Caco-2 (cell line): ENCODE measurements at places on chromosomes 12 and 14.

DNA sequence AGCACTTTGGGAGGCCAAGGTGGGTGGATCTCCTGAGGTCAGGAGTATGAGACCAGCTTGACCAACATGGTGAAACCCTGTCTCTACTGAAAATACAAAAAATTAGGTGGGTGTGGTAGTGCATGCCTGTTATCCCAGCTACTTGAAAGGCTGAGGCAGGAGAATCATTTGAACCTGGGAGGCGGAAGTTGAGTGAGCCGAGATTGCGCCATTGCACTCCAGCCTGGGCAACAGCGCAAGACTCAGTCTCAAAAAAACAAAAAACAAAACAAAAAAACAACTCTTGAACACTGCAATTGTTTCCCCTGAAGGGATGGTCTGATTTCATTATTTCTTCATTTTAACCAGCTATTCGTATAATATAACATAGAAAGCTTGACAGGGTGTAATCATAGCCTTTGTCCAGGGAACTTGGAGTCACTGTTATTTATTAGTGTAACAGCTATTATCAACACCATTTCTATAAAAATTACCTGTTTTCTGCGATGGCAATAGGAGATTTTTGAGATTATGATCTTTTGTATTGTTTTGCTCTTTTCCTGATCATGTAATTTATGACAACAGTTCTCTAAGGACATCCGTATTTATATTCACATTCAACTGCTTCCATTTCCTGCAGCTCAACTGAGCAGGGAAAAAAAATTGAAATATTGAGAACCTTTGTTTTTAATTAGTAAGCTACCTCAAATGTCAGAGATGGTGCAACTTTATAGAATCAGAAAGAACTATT lies 94.7 kb downstream of the DIP2B start:
- no peak for DNase-seq
- no peak overlapping the region for H3K27ac ChIP-seq
- no peaks in the 10 kb centered on the region for H3K36me3 ChIP-seq
- no peaks in the 10 kb centered on the region for H3K27me3 ChIP-seq
- no peak overlapping the region for H3K4me3 ChIP-seq

- no peak overlapping the region for H3K27ac ChIP-seq
- H3K27me3 ChIP-seq, result no peaks in the 10 kb centered on the region
Observed at GRCh38 chr12:67649261-67649569, 670 bp downstream of the DYRK2 start.

GRCh38 chr12:125355614-125356013 lies 290.4 kb downstream of the AACS start:
- H3K36me3 ChIP-seq, result no peaks in the 10 kb centered on the region

DNA sequence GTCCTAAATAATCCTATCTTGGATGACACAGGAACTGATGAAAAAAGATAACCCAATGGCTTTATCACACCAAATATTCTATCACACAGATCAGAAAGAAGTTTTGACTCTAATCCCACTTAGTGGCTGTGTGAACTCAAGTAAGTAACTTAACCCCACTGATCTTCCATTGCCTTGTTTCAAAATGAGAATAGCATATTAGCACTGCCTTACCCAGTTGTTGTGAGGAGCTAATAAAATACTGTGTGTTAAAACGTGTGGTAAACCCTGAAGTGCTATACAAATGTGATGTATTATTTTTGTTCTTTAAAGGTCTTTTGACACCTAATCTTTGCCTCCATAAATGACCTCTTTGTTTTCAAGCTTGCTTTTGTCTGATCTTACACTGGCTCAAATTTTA lies 60.9 kb upstream of the ARID2 start:
- peaks cover 17% of the 10 kb centered on the region for H3K4me1 ChIP-seq
- no peaks in the 10 kb centered on the region for H3K27me3 ChIP-seq
- H3K36me3 ChIP-seq, result no peaks in the 10 kb centered on the region
- no peak overlapping the region for H3K27ac ChIP-seq
- no peak overlapping the region for H3K4me3 ChIP-seq
- DNase-seq, result no peak

DNA sequence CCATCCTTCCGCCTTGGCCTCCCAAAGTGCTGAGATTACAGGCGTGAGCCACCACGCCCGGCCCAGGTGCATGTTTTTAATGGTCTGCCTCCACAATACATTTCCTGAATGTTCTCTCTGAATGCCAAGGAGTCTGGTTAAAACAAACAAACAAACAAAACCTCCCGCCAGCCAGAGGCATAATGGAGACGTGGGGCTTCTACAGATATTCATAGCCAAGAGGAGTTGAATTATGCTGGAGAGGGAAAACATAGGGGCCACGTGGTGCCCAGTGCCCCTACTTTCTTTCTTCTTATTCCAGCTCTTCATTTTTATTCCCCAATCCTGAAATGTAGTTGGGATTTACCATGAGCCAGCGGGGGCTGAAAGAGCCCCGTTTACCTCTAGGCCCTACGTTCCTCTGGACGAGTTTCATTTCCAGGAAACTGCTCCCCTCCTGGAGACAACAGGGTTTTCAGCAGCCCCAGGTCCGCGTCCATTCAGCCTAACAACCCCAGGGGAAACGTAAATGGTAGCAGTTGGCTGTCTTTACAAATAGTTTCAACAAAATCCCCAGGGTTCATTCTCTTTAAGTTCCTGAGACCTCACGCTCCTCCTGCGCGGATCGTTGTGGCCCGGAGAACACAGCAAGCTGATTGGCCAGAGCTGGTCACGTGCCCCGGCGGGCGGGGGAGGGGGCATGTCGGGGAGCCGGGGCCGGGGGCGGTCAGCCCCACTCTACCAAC lies 108.5 kb upstream of the ESRRB start:
- no peaks in the 10 kb centered on the region for H3K4me1 ChIP-seq
- no peaks in the 10 kb centered on the region for H3K27me3 ChIP-seq
- DNase-seq, result peak; percentile 69
- peak overlapping the region; percentile 44 for H3K4me3 ChIP-seq
- no peak overlapping the region for H3K27ac ChIP-seq

DNA sequence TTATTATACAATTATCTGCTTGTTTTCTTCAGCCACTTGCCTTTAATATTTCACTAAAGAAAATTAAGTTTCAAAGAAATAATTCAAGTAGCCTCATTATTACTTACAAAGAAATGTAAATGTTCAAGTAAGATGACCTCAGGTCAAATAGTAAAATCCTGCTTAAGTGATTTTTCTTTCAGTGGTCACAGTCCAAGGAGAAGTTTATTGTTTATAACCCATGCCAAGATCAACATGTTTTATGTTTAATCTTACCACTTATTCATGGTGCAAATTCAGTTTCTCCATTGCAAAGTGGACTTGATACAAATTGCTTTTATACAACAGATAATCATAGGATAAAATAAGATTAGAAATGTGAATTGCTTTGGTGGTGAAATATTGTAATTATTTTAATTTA lies 370.2 kb upstream of the FLRT2 start:
- no peak overlapping the region for H3K4me3 ChIP-seq
- no peaks in the 10 kb centered on the region for H3K27me3 ChIP-seq
- no peaks in the 10 kb centered on the region for H3K4me1 ChIP-seq
- no peak overlapping the region for H3K27ac ChIP-seq
- no peak for DNase-seq

- no peaks in the 10 kb centered on the region for H3K36me3 ChIP-seq
- H3K27ac ChIP-seq, result no peak overlapping the region
- H3K4me3 ChIP-seq, result no peak overlapping the region
- no peaks in the 10 kb centered on the region for H3K27me3 ChIP-seq
- DNase-seq, result no peak
Observed at GRCh38 chr12:119157528-119157927, 21.2 kb upstream of the HSPB8 start.

- no peaks in the 10 kb centered on the region for H3K36me3 ChIP-seq
- no peaks in the 10 kb centered on the region for H3K27me3 ChIP-seq
- no peak overlapping the region for H3K27ac ChIP-seq
- DNase-seq, result no peak
- H3K4me3 ChIP-seq, result no peak overlapping the region
- peaks cover 7% of the 10 kb centered on the region for H3K4me1 ChIP-seq
Observed at GRCh38 chr14:97878206-97878605, 1081.0 kb downstream of the VRK1 start.

GRCh38 chr14:42224053-42224888 lies 617.6 kb downstream of the LRFN5 start:
- peak; percentile 76 for DNase-seq
- H3K4me1 ChIP-seq, result no peaks in the 10 kb centered on the region
- no peak overlapping the region for H3K4me3 ChIP-seq
- no peaks in the 10 kb centered on the region for H3K36me3 ChIP-seq
- no peaks in the 10 kb centered on the region for H3K27me3 ChIP-seq

DNA sequence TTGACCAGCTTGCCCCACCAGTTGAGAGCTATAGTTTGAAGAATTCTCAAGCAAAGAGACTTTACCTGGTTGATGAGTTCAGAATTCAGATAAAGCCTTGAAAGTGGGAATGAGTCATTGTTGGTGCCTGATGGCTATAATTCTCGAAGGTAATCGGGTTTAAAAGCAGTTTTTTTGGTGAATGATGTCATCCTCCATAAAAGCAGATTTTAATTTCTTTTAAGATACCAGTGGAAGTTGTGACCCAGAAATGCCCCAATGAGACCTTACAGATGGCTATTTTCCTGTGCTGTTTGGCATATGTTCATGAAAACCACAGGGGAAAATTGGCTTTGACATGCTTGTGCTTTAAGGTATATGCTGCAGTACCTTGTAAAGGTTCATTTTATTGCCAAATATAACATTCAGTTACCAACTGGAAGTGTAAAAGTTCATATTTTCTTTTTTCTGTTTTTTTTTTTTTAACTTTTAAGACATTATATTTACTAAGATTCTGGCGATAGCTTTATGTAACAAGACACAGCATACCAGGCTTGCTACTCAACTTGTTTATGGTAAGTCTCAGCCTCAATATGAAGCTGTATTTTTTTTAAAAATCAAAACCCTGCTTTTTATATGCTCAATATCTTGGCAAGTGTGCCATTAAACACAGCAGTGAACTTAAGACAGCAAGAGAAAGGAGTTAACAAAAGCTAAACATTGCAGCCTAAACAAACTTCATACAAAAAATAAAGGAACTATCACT lies 119.3 kb downstream of the LMNTD1 start:
- H3K4me3 ChIP-seq, result no peak overlapping the region
- peak overlapping the region; percentile 37 for H3K27ac ChIP-seq
- H3K36me3 ChIP-seq, result no peaks in the 10 kb centered on the region
- no peak for DNase-seq

GRCh38 chr14:100582496-100583165 lies 4.6 kb downstream of the BEGAIN start:
- DNase-seq, result no peak
- no peaks in the 10 kb centered on the region; the same call in 1 of the 2 replicates for H3K27me3 ChIP-seq
- no peaks in the 10 kb centered on the region for H3K4me1 ChIP-seq
- no peaks in the 10 kb centered on the region for H3K36me3 ChIP-seq

- no peaks in the 10 kb centered on the region for H3K36me3 ChIP-seq
- H3K4me3 ChIP-seq, result no peak overlapping the region
Observed at GRCh38 chr12:24038211-24038997, 88.9 kb upstream of the SOX5 start.

DNA sequence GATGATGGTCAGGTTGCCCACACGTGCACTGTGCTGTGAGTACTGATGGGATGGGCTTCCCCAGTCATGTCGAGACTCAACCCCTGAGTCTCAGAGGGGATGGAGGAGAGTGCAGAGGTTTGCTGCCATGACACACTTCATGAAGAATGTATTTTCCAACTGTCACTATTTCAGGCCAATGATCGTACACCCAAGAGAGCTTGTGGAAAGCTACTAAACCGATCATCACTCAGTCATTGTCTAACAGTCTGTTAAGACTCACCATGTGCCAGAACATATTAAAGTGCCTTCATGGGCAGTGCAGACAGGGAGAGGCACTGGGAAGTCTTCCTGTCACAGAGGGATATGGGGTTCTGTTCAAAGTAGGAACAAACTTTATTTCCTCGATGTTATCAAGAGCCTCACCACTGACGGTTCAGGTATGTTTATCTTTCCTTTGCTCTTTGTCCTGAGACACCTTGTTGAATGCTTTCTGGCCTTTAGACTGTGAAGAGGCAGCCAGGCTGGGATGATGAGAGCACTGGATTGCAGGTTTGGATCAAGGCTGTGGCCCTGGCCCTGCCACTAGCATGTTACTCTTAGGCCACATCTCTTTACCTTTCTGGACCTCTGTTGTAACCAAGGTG lies 41.6 kb upstream of the NTF3 start:
- H3K4me3 ChIP-seq, result no peak overlapping the region
- peak overlapping the region; percentile 21 for H3K27ac ChIP-seq
- DNase-seq, result peak; percentile 63
- H3K27me3 ChIP-seq, result no peaks in the 10 kb centered on the region
- H3K36me3 ChIP-seq, result no peaks in the 10 kb centered on the region
- H3K4me1 ChIP-seq, result peaks cover 36% of the 10 kb centered on the region

GRCh38 chr12:116319898-116320621 lies 42.6 kb upstream of the MED13L start:
- peaks cover 14% of the 10 kb centered on the region for H3K4me1 ChIP-seq
- H3K4me3 ChIP-seq, result no peak overlapping the region

- no peak overlapping the region for H3K27ac ChIP-seq
- DNase-seq, result no peak
- H3K4me1 ChIP-seq, result no peaks in the 10 kb centered on the region
- H3K27me3 ChIP-seq, result no peaks in the 10 kb centered on the region
Observed at GRCh38 chr14:74035556-74035955, 16.4 kb downstream of the BBOF1 start.

GRCh38 chr14:40955131-40955505 lies 651.6 kb upstream of the LRFN5 start:
- no peaks in the 10 kb centered on the region for H3K4me1 ChIP-seq
- DNase-seq, result no peak
- no peak overlapping the region for H3K27ac ChIP-seq
- no peak overlapping the region for H3K4me3 ChIP-seq
- H3K27me3 ChIP-seq, result no peaks in the 10 kb centered on the region
- H3K36me3 ChIP-seq, result no peaks in the 10 kb centered on the region

- DNase-seq, result no peak
- no peaks in the 10 kb centered on the region for H3K27me3 ChIP-seq
- H3K27ac ChIP-seq, result no peak overlapping the region
- H3K36me3 ChIP-seq, result no peaks in the 10 kb centered on the region
- H3K4me1 ChIP-seq, result no peaks in the 10 kb centered on the region
Observed at GRCh38 chr12:93944911-93945310, 203.5 kb upstream of the PLXNC1 start.

- no peaks in the 10 kb centered on the region for H3K4me1 ChIP-seq
- no peak for DNase-seq
- H3K27me3 ChIP-seq, result no peaks in the 10 kb centered on the region
Observed at GRCh38 chr12:29565727-29566126, 68.2 kb upstream of the OVCH1 start.
